ENCODE measurements at places on chromosomes 6 and 20.

DNA sequence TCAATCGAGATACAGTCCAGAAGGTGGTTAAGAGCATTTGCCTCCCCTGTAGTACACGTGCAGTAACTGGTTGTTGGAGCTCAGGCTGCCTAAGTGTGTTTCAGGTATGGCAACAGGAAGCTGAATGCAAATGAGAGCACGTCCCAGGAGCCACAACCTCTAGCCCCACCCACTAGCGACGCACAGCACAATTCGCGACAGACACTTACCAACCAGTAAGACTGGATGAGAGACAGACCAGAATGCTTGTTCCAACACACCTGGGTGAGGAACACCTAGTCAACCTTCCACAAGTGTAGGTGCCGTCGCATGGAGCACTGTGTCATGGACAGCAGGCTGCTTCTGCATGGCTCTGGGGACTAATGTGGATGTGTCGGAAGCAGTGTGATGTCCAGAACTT is 7.2 kb upstream of the SERPINB1 start:
- no peak for DNase-seq

DNA sequence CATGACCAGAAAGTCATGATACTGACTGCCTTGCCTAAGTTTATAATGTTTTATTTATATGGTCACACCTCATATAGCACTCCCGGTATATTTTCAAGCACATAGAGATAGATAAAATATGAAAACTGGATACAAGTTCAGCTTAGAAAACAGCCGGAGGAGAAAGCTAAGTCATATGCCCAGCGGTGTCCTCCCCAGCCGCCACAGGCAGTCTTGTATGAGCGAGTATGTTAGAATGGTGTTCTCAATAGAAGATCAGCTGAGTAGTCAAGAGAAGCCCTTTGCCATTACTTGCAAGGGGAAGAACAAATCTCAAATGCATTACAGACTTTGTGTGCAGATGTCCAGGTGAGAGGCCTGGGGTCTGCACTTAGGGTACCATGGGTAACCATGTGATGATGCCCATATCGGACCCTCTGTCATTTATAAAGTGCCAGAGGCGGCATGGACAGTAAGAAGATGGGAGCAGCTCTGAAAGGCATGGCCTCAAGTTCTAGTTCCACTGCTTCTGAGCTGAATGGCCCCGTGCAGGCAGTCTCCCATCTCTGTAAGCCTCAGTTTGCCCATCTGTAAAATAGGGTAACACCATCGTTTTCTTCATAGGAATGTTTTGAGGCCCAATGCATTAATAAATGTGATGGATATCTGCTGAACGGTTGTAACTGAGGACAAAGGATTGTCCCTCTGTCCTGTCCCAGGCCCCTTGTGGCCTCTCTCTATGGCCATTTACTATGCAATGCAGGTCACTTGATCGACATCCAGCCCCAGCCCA is 195.7 kb upstream of the SNX9 start:
- no peak for DNase-seq

- no peak for DNase-seq
Observed at GRCh38 chr6:158328952-158329351, 16.7 kb downstream of the TULP4 start.

GRCh38 chr20:5999783-6000182 is 49.3 kb downstream of the MCM8 start:
- DNase-seq, result no peak

DNA sequence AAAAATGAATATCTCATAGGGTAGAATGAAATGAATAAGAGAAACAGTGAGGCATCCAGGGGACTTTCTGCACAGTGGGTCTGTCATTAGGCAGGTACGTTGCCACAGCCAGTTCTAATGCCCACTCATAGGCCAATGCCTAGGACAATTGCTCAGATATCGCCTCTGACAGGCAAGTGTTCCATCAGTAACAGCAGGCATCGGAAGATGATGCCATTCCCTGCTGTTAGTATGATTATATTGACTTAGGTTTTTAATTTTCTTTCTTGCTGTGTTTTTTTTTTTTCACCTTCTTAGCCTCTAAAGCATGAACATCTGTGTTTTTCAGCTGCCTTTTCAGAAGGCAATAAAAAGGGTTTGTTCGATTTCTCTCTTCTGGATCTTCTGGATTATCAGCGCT is 90.7 kb downstream of the PRL start:
- DNase-seq, result no peak
